Stimulated activated CD4-positive, alpha-beta T cell treated with anti-CD3 and anti-CD28 coated beads, Interleukin-4, amount 100 ng/mL, for 1 hour (primary cell): ENCODE measurements at places on chromosomes 16 and 17.
A peak's percentile ranks its signal among the peaks of the same experiment; 100 is the strongest.

- no peak for DNase-seq
These were observed 498 bp downstream of the PKMYT1 start for GRCh38 chr16:2979669-2980226.

- peak; percentile 26 for DNase-seq
These were observed 552 bp downstream of the C17orf58 start for GRCh38 chr17:67995570-67996263.

- DNase-seq, result peak; percentile 42
These were observed 12.2 kb downstream of the PRKCB start for GRCh38 chr16:23847948-23848347.

DNA sequence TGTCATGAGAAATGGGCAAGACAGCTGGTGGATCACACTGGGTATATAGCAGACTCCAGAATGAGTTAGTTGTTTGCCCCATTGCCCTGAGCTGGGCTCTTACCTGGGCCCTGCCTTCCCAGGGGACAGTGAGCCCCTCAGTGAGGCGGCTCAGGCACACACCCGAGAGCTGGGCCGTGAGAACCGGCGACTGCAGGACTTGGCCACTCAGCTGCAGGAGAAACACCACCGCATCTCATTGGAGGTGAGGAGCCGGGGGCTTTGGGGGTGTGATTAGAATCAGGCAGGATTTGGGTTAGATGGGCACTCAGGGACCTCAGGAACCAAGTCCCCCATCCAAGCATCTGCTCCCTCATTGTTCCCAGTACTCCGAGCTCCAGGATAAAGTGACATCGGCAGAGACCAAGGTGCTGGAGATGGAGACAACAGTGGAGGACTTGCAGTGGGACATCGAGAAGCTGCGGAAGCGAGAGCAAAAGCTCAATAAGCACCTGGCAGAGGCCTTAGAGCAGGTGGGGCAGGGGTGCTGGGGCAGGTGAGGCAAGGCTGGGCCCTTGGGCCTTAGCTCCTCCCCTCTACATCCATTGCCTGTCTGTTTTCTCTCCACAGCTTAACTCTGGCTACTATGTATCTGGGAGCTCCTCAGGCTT is 2.8 kb downstream of the RNF40 start:
- DNase-seq, result no peak

GRCh38 chr17:36629252-36629847 is 28.0 kb downstream of the MRM1 start:
- DNase-seq, result peak; percentile 76

DNA sequence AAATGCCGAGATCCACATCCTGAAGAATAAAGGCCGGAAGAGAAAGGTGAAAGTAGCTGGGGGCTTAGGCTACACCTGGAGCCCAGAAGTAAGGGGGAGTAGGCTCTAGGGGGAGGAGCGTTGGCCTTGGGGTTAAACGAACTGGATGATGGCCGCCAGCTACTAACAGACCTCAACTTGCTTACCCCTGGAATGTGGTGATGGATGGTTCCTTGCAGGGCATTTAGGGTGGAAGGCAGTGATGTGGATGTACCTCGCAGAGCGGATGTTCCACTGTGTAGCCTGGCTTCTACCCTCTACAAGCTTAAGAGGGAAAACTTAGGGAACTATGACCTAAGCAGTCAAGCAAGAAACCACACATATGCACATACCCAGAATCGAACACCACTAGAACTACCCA is 2.3 kb upstream of the MAZ start:
- no peak for DNase-seq

DNA sequence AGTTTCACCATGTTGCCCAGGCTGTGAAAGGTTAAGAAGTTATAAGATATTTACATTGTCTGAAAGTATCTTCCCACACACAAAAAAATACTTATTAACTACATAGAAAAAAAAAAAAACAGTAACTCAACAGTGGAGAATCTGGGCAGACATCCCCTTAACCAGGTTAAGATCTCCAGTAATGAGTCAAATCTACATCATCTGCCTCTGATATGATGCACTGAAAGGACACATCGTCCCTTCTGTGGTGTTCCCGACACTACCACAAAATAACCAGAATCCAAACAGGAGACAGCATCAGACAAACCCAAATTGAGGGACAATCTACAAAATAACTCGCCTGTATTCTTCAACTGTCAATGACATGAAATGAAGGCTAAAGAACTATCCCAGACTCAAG is 40.0 kb downstream of the CMTM4 start:
- DNase-seq, result no peak

- no peak for DNase-seq
These were observed 239.4 kb downstream of the IRF8 start for GRCh38 chr16:86138121-86139085.

DNA sequence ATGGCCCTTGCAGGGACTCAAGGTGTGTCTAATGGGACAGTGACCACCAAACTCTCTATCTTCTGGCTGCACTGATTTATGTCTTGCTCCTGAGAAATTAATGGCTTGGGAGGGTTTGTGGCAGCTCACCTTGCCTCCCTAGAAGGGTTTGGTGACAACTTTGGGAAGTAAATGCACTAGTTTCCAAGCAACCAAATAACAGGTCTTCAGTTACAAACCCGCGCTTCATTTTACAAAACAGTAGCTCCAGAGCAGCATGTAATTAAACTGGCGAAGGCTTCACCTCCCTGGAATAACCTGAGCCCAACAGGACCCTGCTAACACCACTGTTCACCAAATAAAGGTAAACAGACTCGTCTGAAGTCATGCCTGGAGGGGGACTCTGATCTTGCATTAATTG is 318.3 kb downstream of the SLC39A11 start:
- no peak for DNase-seq

GRCh38 chr16:73064212-73064993 is 16.5 kb upstream of the ZFHX3 start:
- no peak for DNase-seq

DNA sequence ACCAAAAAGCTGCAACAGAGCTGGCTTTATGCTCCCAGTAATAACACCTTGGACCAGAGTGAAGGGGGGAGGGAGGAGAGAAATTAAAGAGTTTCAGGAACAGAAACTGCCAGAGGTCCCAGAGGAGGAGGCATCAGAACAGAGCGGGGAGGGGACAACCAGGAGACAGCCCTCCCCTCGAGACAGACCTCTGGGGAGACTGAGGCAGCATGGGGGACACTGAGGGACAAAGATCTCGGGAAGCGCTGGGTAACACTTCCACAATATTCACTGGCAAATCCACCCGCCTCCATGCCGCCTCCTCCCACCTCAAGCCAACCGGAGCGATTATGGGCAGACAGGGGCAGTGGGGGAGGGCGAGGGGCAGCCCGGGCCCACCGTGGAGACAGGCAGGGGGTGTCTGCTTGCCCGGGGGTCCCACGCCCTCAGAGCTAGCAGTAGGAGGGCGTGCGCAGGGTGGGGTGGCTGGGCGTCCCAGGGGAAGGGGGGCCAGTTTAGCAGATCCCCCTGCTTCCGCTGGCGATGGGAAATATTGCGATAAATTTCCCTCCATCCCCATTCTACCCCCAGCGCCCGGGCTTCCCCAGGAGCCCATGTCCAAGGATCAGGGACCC is 1.2 kb downstream of the PCGF2 start:
- no peak for DNase-seq

DNA sequence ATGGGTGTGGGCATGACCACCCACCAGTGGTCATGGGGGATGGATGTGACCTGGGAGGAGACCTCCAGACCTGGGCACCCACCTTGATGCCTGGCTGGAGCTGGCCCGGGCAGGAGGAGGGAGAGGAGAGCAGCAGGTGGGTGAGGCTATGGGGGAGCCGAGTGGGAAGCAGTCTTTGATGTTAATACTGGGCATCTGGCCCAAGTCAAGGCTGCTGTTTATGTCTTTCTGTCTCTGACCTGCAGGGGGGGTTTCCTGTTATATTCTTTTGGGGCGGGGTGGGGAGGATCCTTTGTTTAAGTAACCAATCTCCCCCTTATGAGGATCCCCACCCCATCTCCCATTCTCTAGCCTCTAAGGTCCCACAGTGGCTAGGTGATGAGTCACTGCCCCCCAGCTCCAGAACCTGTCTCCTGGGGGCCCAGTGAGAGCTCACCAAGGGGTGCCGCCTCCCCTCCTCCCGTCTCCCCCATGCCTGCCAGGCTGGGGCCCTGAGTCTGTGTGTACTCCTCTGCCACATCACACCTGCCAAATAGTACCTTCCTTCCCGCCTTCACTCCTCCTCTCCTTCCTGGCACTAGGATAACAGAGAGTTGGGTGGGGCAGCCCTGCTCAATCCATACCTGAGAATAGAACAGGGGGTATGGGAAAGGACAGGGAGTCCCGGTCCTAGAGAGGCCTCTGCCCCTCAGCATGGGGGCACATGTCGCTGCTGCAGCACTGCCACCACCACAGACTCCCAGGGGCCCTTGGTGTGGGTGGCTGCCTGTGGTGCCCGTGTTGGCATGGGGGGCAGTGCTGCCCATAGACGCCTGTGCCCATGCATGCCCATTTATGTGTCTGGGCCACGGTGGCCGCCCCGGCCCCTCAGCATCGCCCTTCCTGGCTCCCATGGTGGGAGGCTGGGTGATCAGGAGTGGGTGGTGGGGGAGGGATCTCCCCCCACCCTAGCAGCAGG is 7.3 kb downstream of the THRA start:
- no peak for DNase-seq

- DNase-seq, result no peak
These were observed 47.4 kb downstream of the RAI1 start for GRCh38 chr17:17728550-17729251.

DNA sequence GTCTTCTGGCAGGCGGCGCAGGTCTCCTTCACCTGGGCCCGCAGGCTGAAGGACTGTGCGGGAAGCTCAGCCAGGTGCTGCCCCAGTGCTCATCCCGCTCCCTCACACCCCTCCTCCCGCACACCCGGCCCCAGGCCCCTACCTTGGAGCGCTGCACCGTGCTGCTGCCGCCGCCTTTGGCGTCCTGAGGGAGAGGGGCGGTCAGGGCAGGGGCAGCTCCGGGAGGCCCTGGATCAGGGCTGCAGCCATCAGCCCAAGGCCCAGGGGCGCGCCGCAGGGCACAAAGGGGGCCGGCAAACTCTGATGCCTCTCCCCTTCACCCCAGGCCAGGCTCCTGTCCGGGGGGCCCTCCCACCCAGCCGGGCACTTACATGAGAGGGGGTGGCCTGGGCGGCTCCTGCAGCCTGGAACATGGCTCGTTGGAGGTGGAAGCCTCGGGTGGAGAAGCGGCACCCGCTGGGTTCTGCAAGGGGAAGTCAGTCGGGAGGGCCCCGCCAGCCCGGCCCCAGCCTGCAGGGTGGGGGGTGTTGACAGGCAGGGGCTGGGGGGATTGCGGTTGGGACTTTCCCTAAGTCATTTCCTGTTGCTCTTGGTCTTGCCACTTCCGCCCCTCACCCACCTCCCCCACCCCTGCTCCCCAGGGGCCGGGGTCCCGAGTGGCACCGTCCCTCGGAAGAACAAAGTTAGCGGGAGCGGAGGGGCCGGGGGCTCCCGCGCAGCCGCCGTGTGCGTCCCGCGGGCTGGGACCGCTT is 863 bp downstream of the LIMD2 start:
- DNase-seq, result peak; percentile 74

- DNase-seq, result no peak
These were observed 6.6 kb downstream of the ZNF319 start for GRCh38 chr16:57993897-57994296.

DNA sequence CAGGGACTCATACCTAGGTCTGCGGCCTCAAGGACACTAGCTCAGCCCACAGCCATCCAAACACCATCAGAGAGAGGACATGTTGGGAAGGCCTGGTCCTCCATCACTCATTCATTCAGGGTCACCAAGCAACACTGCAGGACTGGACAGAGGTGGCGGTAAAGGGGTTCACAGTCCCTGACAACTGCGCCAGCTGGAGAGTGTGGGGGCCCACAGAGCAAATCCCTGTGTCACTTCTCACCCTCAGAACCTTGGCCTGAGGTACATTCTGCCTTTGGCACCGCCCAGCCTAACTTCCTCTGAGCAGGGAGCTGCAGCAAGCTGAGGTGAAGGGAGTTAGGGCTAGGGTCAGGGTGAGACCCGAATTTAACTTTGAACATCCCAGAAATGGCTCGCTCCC is 106.5 kb downstream of the COPRS start:
- DNase-seq, result no peak

GRCh38 chr16:79339863-79340262 is 260.7 kb downstream of the MAF start:
- DNase-seq, result no peak

DNA sequence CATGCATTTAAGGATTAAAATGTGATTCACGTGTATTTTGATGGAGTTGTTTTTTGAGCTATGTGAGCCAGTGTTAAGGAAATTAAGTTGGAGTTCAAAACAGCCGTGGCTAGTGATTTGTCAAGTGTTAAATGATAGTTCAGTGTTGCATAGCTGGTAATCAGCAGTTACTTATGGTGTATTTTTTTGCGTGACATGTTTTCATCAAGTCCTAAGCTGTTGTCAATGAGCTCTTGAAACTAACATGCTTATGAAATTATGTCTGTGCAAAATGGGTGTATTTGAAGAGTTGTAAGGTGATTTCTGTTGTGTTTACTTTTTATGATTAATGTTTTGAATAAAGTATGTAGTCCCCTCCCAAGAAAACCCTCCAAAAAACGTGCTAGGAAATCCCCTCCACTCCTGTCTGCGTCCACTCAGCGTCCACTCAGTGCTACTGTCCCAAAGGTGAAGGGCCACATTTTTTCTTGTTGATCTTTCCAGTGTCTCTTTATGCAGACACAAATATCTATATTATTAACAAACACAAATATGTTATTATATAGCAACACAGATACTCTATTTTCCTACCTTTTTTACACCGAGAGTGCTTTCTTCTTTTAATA is 30.0 kb downstream of the USP10 start:
- no peak for DNase-seq

DNA sequence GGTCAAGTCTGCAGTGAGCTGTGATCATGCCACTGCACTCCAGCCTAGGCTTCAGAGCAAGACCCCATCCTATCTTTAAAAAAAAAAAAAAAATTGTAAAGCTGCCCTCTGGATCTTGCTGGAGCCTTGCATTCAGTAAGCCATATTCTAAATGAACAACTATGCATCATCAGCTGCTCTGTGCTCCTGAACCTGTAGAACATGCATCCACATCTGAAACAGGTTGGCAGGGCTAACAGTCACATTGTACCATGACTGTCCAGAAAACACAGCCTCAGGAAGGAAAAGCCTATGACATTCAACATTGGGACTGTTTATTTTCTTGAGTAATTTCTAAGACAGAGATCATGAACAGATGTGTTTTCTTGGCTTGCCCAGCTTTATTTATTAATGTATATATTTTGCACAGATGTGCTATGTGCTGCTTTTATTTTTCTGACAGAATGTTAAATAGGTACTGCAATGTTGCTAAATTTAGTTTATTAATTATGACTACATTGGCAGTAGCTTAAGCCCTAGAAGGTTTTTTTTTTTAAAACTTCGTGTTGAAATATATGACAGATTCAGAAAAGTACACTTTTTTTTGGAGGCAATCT is 19.8 kb downstream of the ACSF2 start:
- no peak for DNase-seq

DNA sequence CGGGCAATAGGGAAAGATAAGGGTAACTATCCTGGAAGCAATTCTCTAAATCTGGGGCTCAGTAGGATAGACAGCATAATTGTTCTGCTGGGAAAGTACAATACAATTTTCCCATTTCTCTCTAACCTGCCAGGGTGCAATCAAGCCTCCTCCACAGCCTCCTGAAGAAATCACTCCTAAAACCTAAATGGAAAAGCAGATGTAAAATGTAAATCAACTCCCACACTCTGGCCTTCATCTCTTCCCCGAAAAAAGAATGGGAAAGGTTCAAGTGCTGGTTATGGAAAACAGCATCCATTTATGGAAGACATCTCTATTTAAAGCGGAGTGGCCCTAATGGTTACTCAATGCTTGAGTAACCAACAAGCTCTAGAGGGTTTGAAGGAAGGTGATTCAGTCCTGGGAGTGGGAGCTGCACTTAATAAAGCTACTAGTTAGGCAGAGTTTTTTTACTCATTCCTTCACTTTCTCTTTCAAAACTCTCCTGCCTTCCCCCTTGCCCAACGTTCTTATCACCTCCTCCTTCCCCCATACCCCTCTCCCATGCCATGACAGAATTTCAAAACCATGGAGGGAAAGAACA is 5.1 kb downstream of the MMD start:
- DNase-seq, result no peak
